ENCODE measurements at places on chromosomes 13 and 19.

DNA sequence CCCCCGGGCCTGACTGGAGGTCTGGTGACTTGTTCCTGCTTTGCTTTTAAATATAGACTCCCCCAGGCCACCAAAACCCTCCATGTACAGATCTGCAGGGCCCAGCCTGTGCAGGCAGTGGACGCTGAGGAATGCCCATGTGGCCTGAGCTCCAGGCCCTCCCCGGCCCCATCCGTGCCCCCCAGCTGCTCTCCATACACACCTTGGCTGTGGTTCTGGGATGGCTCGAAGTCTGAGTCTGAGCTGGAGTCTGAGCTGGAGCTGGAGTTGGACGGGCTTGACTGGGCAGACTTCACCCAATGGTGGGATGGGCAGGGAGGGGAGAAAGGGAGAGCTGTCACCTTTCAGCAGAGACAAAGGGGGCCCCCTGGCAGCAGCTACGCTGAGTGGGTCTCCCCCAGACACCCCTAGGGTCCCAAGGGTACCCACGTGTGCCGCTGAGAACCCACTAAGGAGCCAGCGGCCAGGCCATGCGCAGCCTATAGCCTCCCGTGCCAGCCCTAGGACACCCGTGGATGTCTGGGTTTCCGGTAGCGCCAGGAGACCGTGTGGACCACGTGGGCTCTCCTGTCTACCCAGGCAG lies 61.9 kb downstream of the MLLT1 start:
- DNase-seq, result no peak

DNA sequence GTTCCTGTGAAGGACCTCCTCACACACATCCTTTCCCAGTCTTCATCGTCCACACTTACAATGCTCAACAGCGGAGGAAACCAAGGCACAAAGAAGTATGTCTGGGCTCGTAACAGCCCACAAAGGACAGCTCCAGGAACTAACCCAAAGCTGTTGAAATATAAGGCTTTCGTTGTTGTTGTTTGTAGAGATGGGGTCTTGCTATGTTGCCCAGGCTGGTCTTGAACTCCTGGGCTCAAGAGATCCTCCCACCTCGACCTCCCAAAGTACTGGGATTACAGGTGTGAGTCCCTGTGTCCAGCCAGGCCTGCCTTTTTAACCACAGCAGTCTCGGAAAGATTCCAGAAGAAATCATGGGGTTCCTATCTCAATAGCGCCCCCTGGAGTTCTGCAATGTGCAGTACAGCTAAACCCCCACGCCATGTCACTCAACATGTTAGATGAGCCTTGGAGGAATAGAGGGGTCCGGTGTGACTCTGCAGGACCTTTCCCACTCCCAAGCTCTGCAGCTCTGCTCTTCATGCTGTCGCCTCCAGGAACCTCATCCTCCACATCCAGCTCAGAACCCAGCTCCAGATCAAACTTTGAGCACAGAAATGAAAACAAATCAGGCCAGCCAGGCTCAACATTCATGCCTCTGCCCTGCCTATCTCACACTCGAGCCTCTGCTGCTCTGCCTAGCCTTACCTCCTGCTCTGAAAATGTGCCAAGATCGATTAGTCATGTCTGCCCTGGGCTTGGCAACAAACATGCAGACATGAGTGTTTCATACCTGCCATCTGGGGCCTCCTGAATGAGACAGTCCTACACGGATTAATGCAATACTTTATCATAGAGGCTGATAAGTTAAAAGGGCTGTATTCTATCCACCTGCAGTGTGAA lies 7.5 kb downstream of the PLA2G4C start:
- peak; percentile 55 for DNase-seq

GRCh38 chr19:15042003-15042402 lies 7.3 kb upstream of the CASP14 start:
- no peak for DNase-seq

- no peak for DNase-seq
Observed at GRCh38 chr13:109146912-109147647, 517.7 kb downstream of the MYO16 start.

- no peak for DNase-seq
Observed at GRCh38 chr13:32262165-32262564, 53.0 kb downstream of the ZAR1L start.

- no peak for DNase-seq
Observed at GRCh38 chr13:18943721-18944391, 237.8 kb downstream of the TUBA3C start.

DNA sequence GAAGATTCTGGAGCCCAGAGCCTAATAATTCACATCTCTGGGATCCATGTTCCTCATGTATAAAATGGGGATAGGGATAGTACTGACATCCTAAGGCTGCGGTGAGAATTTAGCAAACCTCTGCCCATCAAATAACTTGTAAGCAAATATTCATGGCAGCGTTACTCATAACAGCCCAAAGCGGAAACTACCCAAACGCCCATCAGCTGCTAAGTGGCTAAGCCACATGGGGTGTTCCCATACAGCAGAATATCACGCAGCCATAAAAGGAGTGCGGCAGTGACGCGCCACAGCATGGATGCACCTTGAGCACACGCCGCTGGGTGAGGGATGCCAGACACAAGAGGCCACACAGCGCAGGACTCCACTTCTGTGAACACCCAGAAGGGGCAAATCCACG lies 19.7 kb downstream of the VRK3 start:
- no peak for DNase-seq

DNA sequence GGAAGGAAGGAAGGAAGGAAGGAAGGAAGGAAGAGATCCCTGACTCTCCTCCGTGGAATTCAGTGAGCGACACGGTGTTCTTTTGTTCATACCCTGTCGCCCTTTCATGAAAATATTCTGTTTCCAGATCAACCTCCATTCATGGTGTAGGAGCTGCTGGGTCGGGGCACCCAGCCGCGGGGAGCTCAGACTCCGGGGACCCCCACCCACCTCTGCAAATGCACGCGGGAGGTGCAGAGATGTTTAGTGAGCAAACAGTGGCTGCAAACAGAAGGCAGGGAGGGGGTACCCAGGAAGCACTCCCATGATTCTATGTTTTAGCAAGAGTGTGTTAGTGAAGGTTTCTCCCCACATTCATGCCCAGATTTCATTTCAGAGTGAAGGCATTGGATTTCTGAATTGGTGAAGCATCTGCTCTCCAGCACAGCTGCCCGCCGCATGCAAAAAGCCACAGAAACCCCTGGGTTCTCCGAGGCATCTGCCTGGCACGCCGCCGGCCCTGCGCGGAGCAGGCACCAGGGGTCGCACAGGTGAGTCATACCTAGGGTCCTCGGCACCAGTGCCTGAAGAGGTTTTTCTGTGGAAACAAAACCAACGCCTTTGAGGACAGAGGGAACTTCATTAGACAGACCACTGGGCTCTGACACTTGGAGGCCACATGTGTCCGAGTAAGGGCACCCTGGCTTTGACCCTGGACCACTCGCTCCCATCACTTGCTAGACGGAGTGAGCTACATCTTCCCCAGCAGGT lies 80.6 kb downstream of the ZNF557 start:
- no peak for DNase-seq

GRCh38 chr19:34618410-34618809 lies 58.5 kb downstream of the SCGB2B2 start:
- DNase-seq, result no peak

DNA sequence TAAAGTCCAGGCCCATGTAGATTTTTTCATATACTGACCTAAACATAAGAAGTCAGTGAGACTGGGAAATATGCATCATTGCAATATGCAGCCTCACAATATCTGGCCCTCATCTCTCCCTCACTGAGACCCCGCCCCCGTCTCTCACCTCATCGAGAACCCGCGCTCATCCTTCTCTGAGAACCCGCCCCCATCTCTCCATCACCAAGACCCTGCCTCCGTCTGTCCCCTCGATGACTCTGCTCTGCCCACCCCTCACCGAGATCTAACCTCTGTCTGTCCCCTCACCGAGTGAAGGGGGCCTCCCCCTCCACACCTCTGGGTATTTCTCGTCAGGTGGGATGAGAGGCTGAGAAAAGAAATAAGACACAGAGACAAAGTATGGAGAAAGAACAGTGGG lies 20.5 kb upstream of the ZNF846 start:
- DNase-seq, result no peak

DNA sequence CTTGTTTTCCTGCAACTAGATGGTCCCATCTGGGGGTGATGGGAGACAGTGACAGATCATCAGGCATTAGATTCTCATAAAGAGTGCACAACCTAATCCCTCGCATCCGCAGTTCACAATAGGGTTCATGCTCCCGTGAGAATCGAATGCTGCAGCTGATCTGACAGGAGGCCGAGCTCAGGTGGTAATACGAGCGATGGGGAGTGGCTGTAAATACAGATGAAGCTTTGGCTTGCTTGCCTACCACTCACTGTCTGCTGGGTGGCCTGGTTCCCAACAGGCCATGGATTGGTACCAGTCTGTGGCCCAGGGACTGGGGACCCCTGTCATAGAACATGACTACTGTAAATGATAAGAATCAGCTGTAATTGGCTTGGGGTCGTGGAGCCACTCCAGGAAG lies 28.0 kb downstream of the WDR88 start:
- DNase-seq, result no peak

DNA sequence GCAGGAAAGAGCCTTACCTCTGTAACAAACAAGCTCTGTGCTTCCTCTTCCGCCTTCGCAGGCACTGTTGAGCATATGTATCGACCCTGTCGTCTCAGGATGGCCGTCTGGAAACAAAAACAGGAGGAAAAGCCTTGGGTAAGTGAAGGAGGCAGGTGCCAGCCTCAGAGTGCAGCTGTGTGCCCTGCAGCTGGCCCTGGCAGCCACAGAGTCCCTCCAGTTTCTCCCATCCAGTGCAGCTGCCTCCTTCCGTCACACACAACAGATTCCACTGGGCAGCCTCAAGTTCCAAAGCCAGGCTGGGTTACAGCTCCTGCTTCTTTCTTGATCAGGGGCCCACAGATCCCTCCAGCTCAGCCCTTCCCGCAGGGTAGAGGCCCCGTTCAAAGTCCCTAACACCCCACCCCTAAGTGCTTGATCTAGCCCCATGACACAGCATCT lies 47.7 kb downstream of the DOCK9 start:
- DNase-seq, result no peak

- peak; percentile 93 for DNase-seq
Observed at GRCh38 chr13:27599845-27600553, 20.3 kb downstream of the LNX2 start.

DNA sequence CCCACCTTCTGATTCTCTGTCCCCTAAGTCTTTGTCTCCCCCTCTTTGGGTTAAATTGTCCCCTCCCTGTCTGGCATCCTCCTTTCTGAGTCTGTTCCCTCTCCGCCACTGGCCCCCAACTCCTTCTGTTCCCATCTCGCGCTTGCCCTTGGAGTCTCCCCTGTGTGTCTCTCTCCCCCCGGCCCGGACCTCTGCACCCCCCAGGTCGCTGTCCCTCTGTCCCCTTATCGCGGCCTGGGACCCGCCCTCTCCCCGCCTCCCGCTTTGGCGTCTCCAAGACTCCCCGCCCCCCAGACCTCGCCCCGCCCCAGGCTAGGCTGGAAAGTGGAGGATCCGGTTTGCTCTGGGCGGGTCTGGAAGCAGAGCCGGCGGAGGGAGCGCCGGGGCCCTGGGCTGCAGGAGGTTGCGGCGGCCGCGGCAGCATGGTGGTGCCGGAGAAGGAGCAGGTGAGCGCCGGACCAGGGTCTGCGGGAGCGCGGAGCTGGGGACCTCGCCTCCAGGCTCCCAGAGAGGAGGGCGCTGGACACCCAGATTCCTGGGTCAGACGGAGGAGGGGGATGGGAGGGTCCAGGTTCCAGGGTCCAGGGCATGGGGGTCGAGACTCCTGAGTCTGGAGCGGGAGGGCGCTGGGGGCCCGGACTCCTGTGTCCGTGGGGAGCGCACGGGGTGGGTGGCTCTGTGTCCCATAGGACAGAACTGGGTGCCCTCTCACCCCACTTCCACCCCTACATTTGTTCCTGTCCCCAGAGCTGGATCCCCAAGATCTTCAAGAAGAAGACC lies at the start of gene TRPM4:
Gene TRPM4 (plus strand): TSS at position 348 of the 780 bp plus-strand sequence. CDS start 75 bp downstream, at position 423.
- DNase-seq, result peak; percentile 25
